Astrocyte (in vitro differentiated cells and primary cell): ENCODE measurements at places on chromosomes 4 and X. TPM values are rescaled to one million over a fixed set of nuclear protein-coding genes. Genes with fewer than 3 reads are reported as not detected.

LAS1L gene
- 28.8 and 35.4 TPM in 2 replicates for total RNA-seq

RIPPLY1 gene
- not detected in 2 replicates for total RNA-seq

CSAG2 gene
- not detected in 2 replicates for total RNA-seq

CFI gene
- total RNA-seq, result not detected in 2 replicates

DNA sequence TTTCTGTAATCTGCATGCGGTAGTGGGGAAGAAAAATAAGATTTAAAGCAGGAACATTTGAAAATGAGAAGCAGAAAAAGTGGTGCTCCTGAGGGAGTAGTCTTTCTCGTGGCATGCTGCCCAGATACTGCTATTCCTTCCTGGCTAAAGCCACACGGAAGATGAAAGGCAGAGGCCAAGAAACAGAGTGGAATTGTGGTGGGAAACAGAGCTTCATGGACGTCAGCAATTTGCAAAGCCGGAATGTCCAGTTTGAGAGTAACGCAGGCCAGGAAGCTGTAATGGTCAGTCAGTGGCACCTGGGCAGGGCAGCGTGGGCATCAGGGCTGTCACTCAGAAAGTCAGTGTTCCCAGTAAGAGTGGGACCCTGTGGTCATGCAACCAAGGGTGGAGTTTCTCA is 63.7 kb upstream of the FMR1 start:
- DNase-seq, result no peak

DNA sequence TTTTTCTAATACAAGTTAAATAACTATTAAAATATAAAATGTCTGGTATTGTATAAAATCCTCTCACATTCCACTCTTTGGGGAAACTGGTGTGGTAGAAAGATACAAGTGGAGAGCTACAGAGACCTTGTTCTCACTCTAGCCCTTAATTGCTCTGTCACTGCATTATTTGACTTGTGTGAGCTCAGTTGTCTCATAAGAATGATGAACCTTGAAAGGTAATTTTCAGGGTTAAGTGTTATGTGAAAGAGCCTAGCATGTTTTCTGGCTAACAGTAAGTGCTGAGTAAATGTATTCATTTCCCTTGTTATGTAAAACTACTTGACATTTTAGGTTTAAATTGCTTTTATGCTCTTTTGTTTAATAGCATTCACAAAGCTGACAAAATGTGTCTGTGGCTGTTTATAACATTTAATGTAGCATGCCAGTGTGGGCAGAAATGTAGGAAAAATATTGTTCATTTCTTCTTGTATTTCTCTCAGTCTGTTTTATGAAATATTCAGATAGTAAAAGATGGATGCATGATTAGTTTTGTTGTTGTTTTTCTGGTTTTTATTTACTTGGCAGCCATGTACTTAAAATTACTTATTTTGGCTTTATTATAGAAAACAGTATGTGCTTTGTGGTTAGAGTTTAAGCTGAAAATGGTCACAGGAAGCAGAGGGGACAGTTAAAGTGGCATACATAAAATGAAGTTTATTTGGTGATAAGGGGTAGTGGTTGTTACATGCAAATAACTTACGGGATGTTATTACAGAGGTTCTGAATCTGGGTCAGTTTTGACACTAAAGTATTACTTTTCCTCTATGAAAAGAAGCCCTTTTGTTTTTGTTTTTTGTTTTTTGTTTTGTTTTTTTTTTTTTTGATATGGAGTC is 29.2 kb downstream of the SLAIN2 start:
- DNase-seq, result no peak

DNA sequence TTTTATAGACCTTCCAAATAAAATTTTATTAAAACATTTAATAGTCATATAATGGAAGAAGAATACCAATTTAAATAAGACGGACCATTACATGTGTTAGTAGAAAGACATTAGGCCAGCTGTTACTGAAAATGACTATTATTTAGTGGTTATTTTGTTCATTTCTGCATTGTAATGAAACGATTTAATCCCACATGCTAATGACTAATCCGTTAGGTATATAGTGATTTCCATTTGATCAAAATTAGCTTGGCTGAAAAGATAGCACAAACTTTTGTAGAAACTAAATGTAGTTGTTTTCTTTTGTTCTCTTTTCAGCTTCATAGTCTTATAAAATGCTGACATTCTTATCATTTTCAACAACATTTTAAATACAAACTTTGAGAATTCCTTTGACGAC is 556.1 kb upstream of the TENM3 start:
- peak; percentile 71 for DNase-seq

DNA sequence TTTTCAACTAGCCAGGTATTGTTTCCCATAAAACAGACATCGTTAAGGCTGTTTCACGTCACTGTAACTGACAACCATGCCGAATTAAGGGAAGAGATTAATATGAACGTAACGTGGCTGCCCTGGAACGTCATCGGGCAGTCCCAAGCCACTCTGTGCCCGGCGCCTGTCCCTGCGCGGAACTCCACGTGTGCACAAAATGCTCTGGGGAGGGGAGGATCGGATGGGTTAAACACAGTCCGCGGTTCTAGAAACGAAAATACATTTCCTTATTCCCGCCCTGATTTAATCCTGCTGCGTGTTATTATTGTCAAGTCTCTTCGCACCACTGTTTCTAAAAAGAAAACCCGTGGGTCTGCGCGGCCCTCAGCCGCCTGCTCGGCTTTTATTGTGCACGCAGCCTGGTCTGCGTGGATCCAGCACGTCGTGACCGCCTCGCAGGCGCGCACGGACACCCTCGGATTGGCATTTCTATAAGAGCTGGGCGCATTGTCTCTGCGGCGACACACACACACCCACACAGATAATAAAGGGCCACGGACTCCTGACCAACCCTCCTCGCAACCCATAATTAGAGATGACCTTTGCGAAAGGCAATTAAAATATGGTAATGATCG is 69.6 kb upstream of the BCOR start:
- DNase-seq, result no peak

- no peak for DNase-seq
Observed at GRCh38 chr4:61958591-61958990, 758.5 kb downstream of the ADGRL3 start.

DNA sequence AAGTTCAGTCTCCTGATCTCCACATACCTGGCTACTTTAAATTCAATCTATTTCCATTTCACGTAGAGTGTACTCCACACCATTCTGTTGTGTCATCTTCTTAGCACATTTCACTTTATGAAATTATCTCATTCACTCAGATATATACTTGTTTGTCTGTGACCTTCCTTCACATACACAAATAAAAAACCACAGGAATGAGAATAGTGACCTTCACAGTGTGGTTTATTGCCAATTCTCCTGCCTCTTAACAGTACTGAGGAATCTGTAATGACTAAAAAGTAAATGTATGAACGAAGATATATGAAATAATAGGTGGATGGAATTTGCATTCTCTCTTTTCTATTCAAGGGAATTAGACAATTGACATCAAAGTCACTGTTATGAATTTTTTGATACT is 183.9 kb upstream of the PCDH7 start:
- peak; percentile 44 for DNase-seq

GRCh38 chrX:38881727-38882126 is 80.5 kb downstream of the MID1IP1 start:
- DNase-seq, result no peak

GRCh38 chr4:102430461-102430910 is 70.7 kb upstream of the NFKB1 start:
- peak; percentile 24 for DNase-seq

DNA sequence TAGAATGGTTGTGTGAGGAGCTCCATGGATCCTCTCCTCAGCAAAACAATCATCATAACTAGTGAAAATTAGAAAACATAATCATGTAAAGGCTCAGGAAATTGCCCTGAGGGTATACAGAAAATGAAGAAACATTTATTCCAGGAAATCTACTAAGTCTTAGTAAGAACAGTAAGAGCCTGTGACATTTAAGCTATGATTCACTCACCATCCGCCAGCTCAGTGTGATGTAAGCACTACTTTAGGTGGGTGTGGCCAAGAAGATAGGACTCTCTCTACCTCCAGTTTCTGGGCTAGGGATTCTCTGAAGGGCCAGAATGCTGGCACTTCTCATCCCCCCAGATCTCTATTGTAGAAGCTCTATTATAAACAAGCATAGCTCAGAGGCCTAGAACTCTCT is 147.5 kb downstream of the DLG3 start:
- peak; percentile 34 for DNase-seq

DNA sequence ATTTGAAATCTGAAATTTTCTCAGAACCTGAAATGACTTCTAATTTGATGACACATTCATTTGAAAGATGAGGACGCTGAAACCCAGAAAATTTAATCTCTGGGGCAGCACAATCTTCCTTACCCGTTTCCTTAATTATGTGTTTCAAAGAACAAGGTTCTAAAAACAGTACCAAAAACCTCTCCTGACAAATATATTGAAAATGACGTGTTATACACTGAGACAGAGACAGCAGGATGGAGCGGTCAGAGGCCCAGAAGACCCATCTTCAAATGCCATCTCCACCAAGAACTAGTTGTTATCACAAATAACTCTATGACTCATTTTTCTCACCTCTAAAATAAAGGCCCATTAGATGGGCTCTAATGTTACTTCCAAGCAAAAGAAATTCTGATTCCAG is 177.3 kb downstream of the NSUN7 start:
- no peak for DNase-seq

DNA sequence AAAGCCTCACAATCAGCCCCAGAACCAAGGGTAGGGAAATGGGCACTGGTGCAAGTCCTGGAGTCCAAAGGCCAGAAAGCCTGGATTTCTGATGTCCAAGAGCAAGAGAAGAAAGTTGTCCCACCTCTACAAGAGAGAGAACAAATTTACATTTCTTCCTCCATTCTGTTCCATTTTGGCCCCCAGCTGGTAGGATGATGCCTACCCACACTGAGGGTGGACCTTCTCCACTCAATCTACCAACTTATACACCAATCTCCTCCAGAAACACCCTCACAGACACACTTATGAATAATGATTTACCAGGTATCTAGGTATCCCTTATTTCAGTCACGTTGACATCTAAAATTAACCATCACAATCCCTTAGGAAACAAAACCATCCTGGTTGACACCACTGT is 367.8 kb upstream of the GRIA3 start:
- no peak for DNase-seq

DNA sequence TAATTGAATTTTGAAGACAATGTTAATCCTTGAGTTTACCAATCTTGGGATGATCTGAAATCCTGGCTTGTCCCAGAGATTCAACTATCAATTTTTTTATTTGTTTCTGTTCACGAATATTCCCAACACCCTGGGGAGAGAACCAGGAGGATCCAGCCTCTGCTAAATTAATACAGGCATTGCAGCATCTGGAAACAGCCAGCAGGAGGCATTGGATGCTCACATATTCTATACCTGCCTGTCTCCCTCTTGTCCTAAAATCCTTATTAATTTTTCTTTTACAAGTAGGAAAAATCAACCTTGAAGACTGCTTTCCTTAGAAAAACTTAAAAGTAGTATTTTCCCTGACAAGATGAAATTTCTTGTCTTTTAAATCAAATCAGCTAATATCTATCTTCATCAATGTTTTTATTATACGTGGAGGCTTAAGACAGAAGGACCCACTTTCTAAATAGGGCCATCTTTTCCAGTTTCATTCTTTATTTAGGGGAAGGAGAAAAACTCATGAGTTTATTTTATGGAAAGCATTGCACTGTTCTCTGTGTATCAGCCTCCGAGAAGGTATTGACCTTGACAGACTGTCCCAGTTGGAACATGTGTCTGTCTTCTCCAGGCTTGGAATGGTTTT is 102.4 kb downstream of the CLNK start:
- peak; percentile 36 for DNase-seq

- DNase-seq, result no peak
Observed at GRCh38 chrX:96621811-96622210, 62.8 kb upstream of the DIAPH2 start.
